Small intestine (tissue), 16 donors: ENCODE measurements at places on chromosomes 3 and 15.

DNA sequence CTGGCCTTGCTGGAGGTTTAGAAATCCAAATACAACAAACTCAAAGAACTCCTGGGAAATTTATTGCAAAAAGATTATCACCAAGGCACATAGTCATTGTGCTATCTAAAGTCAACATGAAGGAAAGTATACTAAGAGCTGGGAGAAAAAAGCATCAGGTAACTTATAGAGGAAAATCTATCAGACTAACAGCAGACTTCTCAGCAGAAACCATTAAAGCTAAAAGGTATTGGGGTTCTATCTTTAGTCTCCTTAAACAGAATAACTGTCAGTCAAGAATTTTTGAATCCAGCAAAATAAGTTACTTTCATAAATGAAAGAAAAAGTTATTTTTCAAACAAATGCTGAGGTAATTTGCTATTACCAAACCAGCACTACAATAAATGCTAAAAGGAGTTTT is 8.0 kb downstream of the OR5K3 start:
- no peak for DNase-seq

- DNase-seq: peak; percentile 80
Measured at GRCh38 chr15:65384895-65385869, 7.4 kb upstream of the IGDCC3 start.

- no peak for DNase-seq
Measured at GRCh38 chr3:72829701-72830100, 18.5 kb downstream of the SHQ1 start.

GRCh38 chr3:62416144-62416543 is 42.8 kb upstream of the FEZF2 start:
- DNase-seq: no peak

GRCh38 chr3:40532252-40532651 is 7.5 kb downstream of the ZNF621 start:
- DNase-seq: no peak

- DNase-seq: peak; percentile 81
Measured at GRCh38 chr3:155744626-155745324, at the start of gene PLCH1. Gene PLCH1 (minus strand): TSS chr3:155745071. CDS start chr3:155704224, 40,847 bp downstream.

DNA sequence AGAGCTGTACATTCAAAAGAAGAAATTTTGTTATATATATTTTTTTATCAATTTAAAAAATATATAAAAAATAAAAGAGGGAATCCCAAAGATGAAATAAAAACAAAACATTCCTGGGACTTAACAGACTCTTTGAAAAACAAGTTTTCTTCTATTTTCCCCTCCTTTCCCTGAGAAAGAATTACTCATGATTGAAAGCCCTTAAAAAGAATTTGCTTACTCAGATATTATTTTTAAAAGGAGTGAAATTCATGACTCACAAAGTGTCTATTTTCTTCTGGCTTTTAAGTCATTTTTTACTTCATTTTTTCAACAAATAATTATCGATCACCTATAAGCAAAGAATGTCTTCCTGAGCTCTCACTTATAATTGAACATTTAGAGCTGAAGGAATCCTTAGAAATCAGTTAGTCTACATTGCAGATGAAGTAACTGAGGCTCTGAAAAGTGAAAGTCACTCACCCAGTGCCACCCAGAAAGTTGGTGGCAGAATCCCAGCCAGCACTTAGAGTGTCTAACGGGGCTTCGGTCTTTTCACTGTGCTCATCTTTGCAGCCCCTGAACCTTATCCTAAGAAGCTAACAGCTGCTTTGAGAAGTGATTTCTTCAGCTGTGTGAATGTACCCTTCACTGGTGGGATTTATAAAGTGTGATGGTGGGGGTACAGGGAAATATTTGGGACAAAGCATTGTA is 42.5 kb upstream of the NUDT16 start:
- DNase-seq: no peak

DNA sequence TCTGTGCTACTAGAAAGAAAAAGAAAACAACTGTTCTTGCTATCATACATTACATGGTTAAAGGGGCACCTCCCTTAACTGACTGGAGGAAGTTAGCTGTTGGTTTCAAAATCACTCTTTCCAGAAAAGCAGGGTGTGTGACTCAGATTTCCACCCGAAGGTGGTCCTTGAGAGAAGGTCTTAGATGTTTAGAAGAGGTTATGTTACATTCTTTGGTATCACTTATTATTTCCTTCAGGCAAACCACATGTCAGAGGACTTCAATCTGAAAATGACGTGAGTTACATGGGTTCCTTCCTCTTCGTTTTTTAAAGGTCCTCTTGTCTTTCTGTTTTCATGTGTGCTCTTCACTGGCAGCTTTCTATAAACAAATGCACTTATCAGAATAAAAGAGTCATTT is 307.9 kb upstream of the CBLB start:
- peak; percentile 24 for DNase-seq

DNA sequence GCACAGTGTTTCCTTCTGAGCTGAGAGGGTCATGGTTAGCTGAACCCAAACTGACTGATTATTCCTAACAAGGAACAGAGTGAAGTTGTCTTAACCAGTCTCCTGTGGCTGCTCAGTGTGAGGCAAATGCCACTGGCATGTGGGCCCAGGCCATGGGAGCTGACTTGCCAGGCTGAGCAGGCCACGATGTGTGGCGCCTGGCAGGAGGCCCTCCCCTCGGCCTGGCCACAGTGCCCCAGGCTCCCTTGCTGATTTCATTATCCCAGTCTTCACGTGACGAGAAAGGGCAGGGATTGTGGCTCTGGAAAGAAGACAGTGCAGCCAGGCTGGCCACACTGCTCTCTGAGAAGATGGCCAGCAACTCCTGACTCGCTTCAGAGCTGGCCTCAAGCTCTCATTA is 58.8 kb downstream of the SLCO2A1 start:
- no peak for DNase-seq

DNA sequence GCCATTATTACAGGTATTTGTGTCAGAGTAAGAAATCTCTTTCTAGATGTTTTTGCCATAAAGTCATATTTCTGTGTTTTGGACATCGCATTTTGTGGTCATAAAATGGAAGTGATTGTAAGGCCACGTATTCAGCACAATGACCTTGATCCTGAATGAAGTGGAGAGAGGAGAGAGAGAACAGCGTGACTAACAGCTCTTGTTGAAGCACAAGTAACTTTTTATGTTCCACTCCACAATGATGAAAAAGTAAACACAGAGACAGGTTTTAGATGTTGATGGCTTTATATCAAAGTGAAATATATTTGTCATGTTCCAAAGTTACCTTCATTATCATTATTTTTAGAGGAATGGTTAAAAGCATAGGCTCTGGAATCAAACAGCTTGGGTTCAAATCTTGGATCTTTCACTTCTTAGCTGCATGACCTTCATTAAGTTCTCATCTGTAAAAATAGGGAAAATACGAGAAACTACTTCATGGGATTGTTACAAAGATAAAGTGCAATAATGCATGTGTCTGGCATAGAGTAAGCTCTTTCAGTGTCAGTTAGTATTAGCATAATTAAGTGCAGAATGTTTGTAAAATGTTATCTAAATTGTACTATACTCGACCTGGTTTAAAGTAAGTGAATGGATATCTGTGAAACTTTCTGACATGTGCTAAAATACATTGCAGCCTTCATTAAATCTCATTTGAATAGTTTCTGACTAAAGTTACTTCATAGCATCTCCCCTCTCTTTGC is 341.5 kb upstream of the DNAJC19 start:
- DNase-seq: no peak
